ENCODE measurements at places on chromosomes 7 and 10.

GRCh38 chr10:109982123-109982522 lies 25.7 kb upstream of the ADD3 start:
- no peak for DNase-seq

- peak; percentile 98 for DNase-seq
These were observed 40.1 kb downstream of the PFKP start for GRCh38 chr10:3107426-3107961.

DNA sequence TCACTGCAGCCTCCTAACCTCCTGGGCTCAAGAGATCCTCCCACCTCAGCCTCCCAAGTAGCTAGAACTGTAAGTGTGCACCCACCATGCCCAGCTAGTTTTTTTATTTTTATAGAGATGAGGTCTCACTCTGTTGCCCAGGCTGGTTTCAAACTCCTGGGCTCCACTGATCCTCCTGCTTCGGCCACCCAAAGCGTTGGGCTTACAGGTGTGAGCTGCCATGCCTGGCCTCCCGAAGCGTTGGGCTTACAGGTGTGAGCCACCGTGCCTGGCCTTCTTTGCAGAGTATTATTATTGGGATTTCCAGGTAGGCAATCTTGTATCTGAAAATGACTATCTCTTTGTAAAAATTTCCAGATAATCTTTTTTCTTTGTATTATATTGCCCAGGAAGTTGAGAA lies 23.1 kb upstream of the NCAPG2 start:
- DNase-seq = no peak

- DNase-seq = no peak
These were observed 41.0 kb downstream of the RABGEF1 start for GRCh38 chr7:66781408-66782090.

GRCh38 chr7:66790196-66790595 lies 49.7 kb downstream of the RABGEF1 start:
- no peak for DNase-seq

GRCh38 chr10:130193033-130193432 lies 56.8 kb downstream of the GLRX3 start:
- no peak for DNase-seq

- no peak for DNase-seq
These were observed 694.5 kb upstream of the PCDH15 start for GRCh38 chr10:55495555-55495954.

DNA sequence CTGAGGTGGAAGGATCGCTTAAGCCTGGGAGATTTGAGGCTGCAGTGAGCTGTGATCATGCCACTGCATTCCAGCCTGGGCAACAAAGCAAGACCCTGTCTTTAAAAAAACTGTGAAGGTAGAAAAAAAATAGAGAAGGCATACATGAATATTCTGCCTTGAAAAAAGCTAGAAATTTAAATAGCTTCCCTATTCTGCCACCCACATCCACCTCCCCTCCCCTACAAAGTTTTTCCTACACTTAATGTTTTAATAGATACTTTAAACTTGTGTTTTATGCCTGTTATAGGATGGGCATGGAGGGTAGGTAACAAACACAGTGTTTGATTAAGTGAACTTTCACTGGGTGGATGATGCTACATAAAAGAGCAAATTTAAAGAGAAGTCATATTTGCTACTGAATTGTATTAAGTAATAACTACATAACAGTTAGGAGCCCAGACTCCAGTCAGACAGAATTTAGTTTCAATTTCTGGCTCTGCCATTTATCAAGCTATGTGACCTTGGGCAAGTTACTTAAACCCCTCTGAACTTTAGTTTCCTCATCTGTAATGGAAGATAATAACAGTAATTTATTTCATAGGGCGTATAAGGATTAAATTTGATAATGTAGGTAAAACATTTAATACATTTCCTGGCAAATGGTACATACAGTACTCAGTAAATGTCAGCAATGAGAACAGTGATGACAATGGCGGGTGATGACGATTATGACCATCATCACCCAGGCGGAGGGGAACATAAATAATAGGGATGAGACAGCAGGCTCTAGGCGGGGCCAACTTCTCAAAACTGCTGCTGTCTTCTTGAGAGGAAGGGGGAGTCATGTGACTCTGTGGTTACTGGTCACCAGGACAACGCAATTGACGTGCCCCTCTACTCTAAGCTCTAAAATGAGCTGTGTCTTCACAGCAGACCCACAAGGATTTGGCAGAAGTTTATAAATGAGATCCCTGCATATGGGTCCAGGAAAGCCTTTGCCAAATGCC lies 15.8 kb downstream of the DNMBP start:
- DNase-seq = peak; percentile 84

DNA sequence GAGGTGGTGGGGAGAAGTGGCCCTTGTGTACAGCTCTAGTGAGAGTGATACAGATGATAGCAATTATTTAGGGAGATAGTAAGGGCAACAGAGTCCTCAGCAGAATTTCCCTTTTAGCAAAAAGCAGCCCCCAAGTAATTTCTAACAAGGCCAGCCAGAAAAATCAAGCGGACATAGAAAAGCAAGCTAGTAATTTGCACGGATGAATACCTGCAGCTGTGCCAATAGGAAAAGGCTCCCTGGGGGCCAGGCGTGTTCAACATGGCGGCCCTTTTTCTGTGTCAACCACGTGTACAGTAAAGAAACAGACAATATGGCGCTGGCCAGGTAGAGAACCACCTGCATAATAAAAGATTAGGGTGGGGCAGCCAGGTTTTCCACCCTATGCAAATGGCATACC lies 7.4 kb downstream of the MCM10 start:
- no peak for DNase-seq

DNA sequence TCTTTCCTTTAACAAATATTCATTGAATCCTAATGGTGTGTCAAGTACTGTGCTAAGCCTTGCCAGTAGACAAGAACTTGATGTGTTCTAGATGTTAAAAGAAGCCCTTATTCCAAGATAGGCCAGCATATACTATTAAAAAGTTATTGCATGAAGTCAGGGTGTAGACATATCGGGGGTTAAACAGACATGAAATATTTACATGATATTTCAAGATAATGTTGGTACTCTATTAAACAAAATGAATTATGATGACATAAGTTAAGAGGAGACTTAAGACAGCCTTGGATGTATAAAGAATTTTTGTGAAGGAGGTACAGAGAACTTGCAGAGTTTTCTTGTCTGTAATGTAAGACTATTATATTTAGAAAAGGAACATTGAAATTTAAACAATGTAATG lies 44.8 kb downstream of the HDAC9 start:
- DNase-seq = no peak

- DNase-seq = no peak
These were observed 165.2 kb upstream of the PODXL start for GRCh38 chr7:131721660-131722059.

DNA sequence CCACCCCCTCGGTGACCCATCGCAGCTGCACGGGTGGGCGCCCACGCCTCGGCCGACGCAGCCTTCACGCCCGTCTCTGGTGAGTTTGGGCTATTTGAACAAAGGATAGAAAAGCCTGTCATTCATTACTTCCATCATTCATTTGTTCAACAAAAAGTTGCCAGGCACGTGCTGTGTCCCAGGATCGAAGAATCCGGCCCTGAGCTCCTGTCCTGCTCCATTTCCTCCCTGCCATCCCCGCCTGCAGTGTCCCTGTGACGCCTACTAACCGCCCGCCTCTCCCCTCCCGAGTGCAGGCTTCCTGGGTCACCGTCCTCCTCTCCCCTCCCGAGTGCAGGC lies 340.1 kb downstream of the WDR37 start:
- DNase-seq = no peak

- DNase-seq = peak; percentile 81
These were observed 16.2 kb downstream of the LDB3 start for GRCh38 chr10:86684331-86685097.

DNA sequence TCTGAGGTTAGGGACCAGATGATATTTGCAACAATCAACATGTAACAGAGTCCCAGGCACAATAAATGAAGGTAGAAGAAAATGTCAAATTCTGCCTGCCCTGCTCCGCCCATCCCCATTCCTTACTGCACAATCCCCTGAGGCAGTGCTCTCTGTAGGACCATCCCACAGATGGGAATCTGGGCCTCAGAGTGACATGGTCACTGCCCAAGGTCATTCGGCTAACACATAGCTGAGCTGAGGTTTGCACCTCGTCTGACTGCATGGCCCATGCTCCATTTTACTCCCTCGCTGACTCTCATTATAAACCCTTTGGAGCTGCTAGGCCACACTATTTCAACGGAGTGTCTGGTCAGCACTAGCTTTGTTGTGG lies 1.2 kb downstream of the HOGA1 start:
- DNase-seq = no peak

DNA sequence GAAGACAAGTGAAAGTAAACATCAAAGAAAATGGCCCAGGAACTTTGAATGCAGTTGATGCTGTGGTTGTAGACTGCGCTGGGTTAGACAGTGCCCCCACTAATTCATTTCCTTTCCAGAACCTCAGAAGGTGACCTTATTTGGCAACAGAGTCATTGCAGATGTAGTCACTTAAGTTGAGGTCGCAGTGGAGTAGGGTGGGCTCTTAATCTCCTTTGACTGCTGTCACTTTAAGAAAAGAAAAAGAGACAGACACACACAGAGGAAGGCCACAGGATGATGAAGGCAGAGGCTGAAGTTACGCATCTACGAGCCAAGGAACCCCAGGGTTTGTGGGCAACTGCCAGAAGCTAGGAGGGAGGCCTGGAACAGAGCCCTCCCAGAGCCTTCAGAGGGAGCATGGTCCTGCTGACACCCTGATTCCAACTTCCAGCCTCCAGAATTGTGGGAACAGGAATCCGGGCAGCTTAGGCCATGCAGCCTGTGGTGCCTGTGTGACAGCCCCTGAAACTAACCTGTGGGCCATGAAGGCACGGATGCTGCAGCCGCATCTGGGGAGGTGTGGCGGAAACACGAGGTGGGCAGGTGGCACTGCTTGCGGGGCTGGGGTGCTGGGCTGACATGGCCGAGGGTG lies 107.6 kb downstream of the PRKAG2 start:
- no peak for DNase-seq

DNA sequence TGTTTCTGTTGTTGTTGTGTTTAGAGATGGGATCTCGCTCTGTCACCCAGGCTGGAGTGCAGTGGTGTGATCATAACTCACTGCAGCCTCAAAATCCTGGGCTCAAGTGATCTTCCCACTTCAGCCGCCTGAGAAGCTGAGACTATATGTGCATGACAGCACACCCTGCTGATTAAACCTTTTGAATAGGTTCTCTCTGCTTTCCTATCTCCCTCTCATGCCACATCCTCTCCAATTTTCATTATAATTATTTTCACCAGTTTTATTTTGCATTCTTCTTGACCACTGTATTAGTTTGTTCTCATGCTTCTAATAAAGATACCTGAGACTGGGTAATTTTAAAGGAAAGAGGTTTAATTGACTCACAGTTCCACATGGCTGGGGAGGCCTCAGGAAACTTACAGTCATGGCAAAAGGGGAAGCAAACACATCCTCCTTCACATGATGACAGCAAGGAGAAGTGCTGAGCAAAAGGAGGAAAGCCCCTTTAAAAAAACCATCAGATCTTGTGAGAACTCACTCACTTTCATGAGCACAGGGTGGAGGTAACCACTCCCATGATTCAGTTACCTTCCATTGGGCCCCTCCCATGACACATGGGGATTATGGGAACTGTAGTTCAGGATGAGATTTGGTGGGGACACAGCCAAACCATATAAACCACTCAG lies 12.9 kb downstream of the AGK start:
- DNase-seq = no peak

DNA sequence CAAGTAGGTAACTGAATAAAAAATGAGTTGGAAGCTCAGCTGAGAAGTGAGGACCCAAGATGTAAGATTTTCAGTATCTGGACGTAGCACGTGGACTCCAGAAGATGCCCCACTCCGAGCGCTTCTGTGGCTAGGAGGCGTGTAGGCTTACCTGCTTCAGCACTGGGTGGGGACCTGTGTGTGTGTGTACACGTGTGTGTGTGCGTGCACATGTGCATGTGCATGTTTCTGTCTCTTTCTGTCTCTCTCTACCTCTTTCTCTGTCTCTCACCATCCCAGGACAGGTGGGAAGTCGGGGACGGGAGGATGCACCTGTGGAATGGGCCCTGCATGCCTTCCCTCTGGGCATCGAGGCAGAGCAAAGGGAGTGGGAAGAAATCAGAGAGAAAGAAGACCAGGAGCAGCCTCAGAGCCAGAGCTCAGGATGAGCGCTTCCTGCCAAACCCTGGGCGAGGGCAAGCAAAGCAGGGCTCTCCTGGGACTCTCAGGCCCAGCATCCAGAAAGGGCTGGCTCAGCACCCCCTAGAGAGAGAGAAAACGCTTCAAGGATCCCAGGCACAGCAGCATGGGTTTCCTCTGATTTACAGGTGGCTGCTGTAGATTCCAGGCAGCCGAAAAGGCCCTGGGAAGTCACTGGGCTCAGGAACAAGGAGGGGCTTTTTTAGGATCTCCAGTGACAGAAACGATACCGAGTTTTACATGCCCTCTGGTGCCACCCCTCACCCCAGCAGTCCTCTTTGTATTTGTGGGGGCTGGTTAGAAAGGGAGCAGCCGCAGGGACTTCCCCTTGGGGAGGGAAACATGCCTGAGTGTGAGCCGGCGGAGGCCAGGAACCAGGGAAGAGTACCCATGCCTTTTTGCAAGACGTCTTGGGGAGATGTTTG lies 28.5 kb downstream of the CXCL12 start:
- DNase-seq = no peak

DNA sequence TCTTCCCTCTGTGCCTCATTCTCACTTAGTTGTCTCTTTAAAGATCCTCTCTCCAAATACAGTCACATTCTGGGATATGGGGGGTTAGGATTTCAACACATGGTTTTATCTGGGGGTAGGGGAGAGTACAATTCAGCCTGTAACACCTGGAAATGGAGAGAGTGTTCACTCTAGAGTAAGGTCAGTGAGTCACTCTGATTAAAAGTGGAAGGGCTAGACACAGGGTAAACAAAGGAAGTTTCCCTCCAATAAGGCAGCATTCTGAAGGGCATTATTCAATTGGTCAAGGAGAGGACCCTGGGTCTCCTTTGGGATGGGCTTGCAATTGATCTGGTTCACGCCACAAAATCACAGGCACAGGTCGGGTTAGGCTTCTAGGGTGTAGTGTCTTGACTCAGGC lies 232.8 kb upstream of the NPSR1 start:
- no peak for DNase-seq

DNA sequence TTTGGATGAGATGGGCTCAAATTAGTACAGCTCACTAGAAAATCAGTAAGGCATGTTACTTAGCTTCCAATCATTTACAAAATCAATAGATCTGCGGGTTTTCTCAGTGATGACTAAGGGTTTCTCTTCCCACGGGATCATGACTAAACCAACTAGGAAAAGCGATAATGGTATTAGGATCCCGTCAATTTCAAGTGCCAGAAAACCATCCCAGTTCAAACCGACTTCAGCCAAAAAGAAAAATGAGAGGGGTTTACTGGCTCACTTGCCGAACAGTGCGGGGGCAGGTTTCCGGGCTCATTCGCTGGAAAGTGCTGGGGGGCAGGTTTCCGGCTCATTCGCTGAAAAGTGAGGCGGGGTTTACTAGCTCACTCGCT lies 62.1 kb upstream of the LYZL2 start:
- DNase-seq = no peak

DNA sequence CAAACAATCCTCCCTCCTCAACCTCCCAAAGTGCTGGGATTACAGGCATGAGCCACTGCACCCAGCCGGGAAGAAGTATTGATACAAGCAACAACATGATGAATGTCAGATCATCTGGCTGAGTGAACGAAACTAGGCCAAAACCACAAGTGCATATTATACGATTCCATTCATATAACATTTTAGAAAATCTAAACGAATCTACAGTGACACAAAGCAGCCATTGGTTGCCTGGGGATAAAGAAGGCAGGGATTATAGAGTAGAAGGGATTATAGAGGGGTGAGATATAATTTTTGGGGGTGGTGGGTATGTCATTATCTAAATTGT lies 11.5 kb upstream of the RHBDD2 start:
- no peak for DNase-seq

- no peak for DNase-seq
These were observed 741 bp downstream of the GPR85 start for GRCh38 chr7:113085781-113086390.

Measured in ascending aorta (tissue), 2 donors.